Amygdala (tissue), 56 donors: ENCODE measurements at places on chromosomes 13 and 19.

GRCh38 chr13:83881917-83882605, at the start of gene SLITRK1:
Gene SLITRK1, minus strand, starts transcription at chr13:83882474. Its CDS starts 967 bp downstream, at chr13:83881507.
- peak; percentile 82 for DNase-seq

DNA sequence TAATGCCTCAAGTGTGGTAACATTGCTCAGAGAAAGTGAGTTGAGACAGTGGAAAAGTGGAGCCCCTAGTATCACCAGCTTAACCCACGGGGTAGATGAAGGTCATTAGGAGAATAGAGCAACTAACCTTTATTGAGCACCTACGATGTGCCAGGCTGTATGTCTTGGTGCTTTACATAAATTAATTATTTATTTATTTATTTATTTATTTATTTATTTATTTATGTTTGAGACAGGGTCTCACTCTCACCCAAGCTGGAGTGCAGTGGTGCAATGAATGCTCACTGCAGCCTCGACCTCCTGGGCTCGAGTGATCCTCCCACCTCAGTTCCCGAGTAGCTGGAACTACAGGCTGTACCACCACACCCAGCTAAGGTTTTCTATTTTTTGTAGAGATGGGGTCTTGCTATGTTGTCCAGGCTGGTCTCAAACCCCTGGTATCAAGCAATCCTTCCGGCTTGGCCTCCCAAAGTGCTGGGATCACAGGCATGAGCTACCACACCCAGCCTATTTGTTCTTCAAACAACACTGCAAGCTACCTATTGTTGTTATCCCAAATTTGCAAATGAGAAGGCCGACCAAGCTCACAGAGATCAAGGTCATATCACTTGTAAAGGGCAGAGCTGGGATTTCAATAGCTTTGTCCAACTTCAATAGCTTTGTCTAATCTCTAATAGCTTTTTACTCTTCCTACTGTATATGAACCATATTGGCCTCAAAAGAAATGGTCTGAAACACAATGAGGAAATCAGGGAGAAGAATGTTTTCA, 79.4 kb downstream of the TM9SF2 start:
- DNase-seq: no peak

- DNase-seq: no peak
Measured at GRCh38 chr13:101978552-101979315, 423.1 kb downstream of the FGF14 start.

GRCh38 chr19:13899912-13900584, 5.9 kb downstream of the BRME1 start:
- DNase-seq: no peak

- no peak for DNase-seq
Measured at GRCh38 chr19:18364826-18365528, 21.0 kb upstream of the GDF15 start.

DNA sequence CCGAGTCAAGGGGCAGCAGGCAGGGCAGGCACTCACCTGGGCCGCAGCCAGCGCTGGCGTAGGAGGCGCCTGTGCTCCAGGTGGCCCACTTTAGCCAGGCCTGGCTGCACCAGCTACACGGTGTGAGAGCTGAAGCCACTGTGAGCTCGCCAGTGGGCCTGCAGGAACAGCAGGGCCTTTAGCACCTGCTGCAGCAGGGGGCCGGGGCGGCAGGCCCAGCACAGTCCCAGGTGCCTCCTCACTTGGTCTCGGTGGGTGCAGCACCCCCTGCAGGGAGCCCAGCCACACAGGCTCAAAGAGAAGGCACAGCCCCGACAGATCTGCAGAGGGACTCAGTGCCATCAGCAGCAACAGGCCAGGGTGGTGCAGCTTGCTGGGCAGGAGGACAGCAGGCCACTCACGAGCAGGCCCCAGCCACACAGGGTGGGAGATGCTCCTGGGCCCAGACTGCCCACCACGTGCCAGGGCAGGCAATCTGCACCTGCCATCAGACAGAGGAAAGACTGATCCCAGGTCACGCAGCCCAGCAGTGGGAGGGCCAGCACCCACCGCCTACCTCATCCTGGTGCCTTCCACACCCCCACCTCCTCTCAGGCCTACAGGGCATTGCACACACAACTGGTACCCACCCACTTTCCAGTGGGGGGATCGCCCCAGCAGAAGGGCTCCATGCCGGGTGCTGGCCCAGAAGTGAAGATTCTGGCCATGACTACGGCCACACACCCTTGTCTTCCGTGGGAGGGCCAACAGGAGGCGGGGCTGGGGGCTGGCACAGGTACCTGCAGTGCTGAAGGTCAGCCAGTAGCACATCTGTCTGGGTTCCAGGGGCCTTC, 15.8 kb downstream of the ARHGAP33 start:
- no peak for DNase-seq

- no peak for DNase-seq
Measured at GRCh38 chr13:29883941-29884518, 33.6 kb upstream of the UBL3 start.

DNA sequence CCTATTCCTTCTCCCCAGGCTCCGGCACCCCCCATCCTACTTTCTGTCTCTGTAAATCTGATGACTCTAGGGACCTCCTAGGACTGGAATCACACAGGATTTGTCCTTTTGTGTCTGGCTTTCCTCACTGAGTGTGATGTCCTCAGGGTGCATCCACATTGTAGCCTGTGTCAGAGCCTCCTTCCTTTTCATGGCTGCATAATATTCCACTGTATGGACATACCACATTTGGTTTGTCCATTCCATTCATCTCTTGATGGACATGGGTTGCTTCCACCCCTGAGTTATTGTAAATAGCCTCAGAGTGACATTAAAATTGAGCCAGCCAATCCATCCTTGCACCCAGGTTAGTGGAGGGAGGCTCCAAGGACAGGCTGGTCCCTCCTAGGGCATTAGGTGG, 22.8 kb upstream of the NMRK2 start:
- DNase-seq: no peak

DNA sequence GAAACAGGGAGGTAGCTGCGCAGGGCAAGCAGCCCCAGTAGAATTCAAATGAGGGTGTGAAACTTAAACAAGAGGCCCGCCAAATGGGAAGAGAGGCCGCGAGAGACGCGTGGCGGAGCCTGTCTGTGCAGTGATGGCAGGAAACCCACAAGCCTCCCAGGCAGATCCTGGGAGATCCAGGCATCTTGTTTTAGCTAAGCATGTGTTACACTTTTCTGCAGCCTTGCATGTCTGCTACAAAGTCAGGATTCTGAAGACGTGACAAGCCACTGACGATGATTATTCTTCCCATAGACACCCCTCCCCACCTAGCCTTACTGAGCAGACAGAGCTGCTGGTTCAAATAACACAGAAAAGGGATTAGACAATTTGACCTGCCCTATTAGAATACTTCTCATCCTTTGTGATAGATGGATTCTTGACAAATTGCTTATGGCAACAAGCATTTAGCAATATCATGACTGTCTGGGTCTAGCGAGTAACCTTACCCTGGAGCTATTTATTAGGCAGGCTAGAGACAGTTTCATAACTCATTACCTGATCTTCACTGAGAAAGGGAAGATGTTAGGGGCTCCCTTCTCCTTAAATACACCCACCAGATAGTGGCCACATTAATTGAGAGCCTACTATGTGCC, 185.2 kb upstream of the IRS2 start:
- no peak for DNase-seq

DNA sequence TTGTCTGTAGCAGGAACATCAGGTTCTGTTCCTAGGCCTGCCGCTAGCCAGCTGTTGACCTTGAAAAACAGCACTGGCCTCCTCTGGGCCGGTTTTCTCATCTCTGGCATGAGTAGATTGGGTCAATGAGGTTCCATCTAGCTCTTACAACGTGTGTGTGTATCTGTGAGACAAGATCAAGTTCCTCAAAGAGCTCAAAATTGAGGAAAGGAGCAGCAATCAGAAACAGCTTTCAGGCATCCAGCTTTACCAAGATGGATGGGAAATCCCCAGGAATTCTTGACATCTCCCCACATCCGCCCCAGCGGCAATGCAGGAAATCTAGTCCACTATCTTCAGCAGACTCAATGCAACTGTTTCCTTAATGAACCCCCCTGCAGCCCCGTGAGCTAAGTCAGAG, 4.9 kb downstream of the FLT1 start:
- DNase-seq: no peak

GRCh38 chr13:94537740-94538630, 58.0 kb downstream of the TGDS start:
- no peak for DNase-seq

DNA sequence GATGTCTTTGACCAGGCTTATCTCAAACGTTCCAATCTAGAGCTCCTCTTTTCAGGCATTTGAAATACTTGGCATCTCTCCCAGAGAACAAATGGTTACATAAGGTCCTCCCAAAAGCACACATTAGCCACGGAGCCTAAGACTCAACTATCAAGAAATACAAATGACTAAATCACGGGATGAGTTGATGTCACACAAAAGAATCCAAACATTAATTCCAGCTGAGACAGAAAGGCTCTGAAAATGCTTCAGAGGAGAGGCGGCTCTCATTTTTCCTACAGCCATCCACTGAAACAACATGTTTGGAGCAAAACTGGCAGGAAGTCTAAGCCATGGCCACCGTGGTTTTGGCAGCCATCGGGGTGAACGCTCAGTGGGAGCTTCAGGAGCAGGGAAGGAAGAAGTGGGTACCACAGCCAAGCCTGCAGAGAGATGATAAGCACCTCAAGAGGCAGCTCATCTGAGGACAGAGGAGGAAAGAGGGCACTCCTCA, 122.5 kb downstream of the STK24 start:
- no peak for DNase-seq

DNA sequence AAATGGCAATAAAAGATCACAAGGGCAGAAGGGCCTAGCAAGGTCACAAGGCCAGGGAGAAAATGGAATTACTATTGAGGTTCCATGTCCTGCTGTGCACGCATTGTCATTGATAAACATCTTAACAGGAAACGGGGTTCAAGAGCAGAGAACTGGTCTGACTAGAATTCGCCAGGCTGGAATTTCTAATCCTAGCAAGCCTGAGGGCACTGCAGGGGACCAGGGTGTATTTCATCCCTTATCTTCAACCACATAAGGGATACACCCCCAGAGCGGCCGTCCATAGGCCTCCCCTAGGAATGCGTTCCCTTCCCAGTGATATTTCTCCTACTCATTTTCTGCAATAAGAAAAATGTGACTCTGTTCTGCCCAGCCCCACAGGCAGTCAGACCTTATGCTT, 19.5 kb downstream of the ERICH4 start:
- no peak for DNase-seq

DNA sequence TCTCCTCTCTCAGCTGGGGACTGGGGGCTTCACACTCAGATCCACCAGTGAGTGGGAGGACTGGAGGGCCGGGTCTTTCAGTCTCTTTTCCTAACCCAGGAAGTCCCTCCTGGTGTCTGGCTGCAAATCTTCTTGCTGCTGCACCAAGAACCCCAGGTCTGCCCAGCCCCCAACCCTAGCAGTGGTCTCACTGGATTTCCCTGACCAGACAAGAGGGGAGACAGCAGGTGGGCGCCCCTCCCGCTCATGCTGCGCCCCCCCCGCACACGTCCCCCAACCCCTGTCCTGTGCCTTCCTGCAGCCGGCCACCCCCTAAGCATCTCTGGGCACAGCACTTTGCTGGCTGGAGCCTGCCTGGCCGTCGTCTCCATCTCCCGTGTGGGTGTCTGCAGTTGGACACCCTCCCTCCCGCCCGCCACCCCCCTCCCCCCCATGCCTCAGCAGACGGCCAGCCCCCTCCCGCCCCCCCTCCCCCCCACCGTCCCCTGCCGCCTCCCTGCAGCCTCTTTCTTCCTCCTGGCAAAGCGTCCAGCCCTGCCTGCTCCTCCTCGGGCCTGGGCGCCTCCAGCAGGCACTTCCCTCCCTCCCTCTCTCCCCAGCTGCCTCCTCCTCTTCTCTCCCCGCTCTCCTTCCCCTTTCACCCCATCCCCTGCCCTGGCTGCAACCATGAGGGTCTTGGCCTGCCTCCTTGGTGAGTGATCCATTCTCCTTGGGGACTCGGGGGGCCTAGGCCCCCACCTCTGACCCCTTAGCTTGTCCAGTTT, at the start of gene SSC5D:
Gene SSC5D, plus strand, starts transcription at position 513 of the 764 bp plus-strand sequence. Its CDS starts 154 bp downstream, at position 667.
- DNase-seq: no peak

GRCh38 chr13:91280801-91281200, 66.7 kb upstream of the MIR17HG start:
- DNase-seq: no peak

- DNase-seq: no peak
Measured at GRCh38 chr19:17989425-17990094, 18.4 kb upstream of the ARRDC2 start.

GRCh38 chr19:40989453-40989852, 1.6 kb upstream of the CYP2B6 start:
- no peak for DNase-seq

GRCh38 chr13:57045826-57046546, 94.7 kb upstream of the PRR20A start:
- DNase-seq: no peak

- no peak for DNase-seq
Measured at GRCh38 chr13:63435667-63436324, 2020.1 kb upstream of the PCDH20 start.

DNA sequence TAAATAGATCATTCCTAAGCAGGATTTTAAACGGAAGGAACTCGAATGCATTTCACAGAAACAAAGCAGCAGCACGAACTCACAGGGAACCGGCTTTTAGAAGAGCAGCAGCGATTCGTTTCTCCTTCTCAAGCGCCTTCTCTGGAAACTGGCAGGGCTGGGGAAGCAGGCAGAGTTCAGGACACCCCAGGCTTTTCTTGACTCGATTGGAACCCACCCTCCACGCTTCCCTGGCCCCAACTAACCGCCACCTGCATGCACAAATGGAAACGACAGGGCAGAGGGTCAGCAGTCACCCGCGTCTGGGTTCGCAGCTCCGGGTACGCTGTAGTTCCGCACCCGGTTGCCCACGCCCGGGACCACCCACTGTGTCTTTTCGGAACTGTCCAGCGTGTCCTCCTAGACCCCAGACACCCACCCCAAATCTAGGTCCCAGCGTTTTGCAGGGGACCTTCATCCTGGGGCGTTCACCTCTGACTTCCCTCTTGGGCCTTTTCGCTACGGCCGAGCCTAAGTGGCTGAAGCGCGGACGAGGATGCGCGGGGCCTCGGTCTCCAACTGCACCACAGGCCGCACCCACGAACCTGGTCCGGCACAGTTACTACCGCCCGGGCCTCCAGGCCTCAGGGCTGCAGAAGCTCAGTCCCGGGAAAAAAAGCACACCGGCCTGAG, 500 bp downstream of the ZFP30 start:
- DNase-seq: no peak

- DNase-seq: no peak
Measured at GRCh38 chr19:3284759-3285646, 60.5 kb downstream of the CELF5 start.

- DNase-seq: no peak
Measured at GRCh38 chr19:49106648-49107135, 7.5 kb upstream of the LIN7B start.

DNA sequence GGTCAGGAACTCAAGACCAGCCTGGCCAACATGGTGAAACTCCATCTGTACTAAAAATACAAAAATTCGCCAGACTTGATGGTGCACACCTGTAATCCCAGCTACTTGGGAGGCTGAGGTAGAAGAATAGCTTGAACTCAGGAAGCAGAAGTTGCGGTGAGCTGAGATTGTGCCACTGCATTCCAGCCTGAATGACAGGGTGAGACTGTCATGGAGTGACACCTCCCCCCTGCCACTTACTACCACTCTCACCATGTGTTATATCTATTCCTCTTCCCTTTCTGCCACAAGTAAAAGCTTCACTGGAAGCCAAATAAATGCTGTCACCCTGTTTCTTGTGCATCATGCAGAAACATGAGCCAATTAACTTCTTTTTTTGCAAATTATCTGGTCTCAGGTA, 10.6 kb upstream of the CEACAM4 start:
- DNase-seq: no peak
